Activated naive CD8-positive, alpha-beta T cell treated with anti-CD3 and anti-CD28 coated beads, Interleukin-2, amount 50 U/mL, for 16 hours (primary cell): ENCODE measurements at places on chromosomes 3 and 15.

DNA sequence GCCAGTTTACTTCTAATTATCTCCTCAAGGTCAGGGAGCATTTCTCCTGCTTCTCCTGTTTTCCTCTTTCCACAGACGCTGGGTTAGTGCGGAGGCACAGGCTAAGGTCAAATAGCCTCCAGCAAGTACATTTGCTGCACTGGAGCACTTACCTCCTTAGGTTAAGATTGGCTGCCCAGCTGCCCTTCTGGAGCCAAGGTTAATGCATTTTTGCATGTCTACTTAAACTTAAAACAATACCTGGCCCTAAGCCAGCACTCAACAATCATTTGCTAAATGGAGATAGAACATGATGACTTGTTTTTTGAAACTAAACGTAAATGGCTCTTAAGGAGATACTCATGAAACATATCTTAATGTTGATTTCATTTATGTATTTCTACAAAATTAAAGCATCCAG is 83.5 kb downstream of the SSR3 start:
- DNase-seq, result no peak

DNA sequence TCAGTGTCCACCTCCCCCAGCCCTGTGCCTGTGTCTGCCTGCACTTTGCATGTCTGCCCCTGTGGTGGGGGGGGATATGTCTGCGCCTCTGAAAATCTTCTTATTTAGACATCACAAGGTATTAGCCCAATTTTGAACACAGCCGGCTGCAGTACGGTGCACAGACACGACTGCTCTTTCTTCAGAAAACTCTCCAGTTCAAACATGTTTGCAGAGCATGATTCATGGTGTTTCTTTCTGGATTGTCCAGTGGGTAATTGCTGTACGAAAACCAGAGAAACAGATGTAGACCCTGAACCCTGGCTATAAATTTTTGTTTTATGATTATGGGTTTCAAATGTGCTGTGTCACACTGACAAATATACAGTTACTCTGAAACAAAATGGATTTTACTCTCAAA is 3.4 kb upstream of the RARB start:
- DNase-seq, result no peak

GRCh38 chr15:55238877-55239276 is 42.1 kb upstream of the RSL24D1 start:
- DNase-seq, result no peak

- no peak for DNase-seq
Observed at GRCh38 chr3:60322298-60322856, 928.9 kb downstream of the FHIT start.

- DNase-seq, result no peak
Observed at GRCh38 chr3:40192628-40193027, 116.9 kb upstream of the EIF1B start.
